ENCODE measurements at places on chromosomes 7 and 10.

- no peak for DNase-seq
Observed at GRCh38 chr7:8109196-8110022, 140.8 kb downstream of the GLCCI1 start.

- peak; percentile 61 for DNase-seq
Observed at GRCh38 chr10:12710594-12711349, 290.7 kb downstream of the CCDC3 start.

DNA sequence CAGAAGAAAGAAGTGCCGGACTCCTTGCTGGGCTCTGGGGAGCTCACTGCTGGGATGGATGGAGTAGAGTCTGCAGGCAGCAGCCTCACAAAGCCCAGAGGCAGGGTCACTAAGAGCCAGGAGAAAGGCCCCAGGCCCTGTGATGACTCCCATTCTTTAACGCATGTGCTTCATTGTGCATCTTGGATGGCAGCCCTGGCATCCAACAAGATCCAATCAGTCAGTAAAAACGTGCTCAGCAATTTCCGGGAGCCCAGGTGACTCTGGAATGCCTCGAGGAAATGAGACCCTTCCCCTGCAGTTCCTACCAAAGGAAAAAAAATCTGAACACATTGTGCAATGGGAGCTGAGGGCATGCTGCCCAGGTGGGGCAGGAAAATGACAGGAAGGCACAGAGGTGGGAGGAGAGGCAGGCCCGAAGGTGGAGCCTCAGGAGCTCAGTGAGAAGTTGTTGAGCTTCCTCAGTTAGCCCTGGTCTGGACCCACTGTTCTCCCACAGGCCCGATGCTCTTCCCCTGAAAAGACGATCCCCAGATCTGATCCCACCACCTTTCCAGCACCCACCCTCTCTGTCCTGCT, 60.7 kb upstream of the TMEM72 start:
- no peak for DNase-seq

GRCh38 chr10:29522061-29522855, 112.5 kb downstream of the SVIL start:
- DNase-seq, result no peak

DNA sequence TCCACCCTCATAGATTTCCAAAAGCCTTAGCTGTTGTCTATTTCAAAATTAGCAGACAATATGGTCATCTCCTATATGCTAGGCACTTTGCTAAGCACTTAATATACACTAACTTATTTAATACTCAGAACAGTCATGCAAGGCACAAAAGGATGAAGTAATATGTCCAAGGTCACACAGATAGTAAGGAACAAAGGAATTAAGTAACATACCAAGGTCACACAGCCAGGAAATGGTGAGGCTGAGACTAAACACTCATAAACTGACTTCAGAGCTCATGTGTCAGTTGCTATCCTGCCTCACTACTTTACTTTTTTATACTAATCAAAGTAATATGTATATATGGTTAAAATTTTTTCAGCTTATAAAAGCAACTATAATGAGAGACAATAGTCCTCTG, 23.6 kb upstream of the HIBADH start:
- no peak for DNase-seq

- no peak for DNase-seq
Observed at GRCh38 chr7:89770161-89770560, 384.1 kb upstream of the STEAP1 start.

DNA sequence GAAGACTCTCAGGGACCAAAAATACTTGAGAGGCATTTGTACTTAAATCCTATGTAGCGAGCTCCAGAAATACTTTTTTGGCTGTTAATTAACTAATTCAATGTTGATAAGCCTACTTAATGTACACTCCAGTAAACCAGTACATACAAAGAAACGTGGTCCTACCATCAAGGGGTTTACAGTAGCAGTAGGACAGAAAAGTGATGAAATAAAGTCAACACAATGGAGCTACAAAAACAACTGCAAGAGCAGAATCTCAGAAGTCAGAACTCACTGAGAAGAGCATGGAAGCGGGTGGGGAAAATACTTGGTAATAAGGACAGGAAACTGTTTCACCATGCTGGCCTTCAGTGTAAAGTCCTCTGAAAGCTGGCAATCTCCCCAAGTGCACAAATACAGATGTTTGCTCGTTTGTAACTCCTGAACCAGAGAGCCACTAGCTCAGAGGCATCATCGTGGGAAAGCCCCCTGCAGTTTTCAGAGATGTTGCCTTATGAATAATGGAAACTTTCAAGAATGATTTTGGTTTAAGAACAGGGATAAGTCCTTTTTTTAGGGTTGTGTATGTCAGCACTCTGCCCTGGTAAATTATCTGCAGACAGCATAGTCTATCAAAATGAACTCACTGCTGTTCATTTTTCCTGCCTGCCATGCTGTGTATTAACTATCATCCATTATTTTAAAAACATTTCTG, 233.2 kb downstream of the SORCS1 start:
- DNase-seq, result no peak
